ENCODE measurements at places on chromosomes 12 and 14.

- no peak overlapping the region for H3K27ac ChIP-seq
- no peak for DNase-seq
- peaks cover 11% of the 10 kb centered on the region for H3K36me3 ChIP-seq
- H3K27me3 ChIP-seq, result no peaks in the 10 kb centered on the region
- peaks cover 6% of the 10 kb centered on the region for H3K4me1 ChIP-seq
Observed at GRCh38 chr12:47841910-47842309, 22.2 kb upstream of the HDAC7 start.

DNA sequence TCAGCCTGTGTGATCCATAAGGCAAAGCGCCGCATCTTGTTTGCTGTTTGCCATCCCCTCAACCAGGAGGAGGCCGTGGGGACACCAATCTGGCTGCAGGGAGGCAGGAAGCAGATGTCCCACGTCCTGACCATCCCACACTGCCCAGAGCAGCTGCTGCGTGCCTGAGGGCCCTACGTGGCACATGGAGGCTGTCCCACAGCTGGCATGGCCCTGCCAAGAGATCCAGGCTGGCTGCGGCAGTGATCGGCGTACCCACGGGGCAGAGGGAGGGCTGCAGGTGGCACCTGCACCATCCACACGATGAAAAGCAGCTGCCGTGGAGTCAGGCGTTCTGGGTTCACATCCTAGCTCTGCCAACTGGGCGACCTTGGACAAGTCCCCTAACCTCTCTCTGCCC, 42.0 kb downstream of the NCOR2 start:
- DNase-seq, result no peak
- H3K27ac ChIP-seq, result no peak overlapping the region
- H3K4me3 ChIP-seq, result no peak overlapping the region
- H3K36me3 ChIP-seq, result no peaks in the 10 kb centered on the region
- no peaks in the 10 kb centered on the region for H3K27me3 ChIP-seq

DNA sequence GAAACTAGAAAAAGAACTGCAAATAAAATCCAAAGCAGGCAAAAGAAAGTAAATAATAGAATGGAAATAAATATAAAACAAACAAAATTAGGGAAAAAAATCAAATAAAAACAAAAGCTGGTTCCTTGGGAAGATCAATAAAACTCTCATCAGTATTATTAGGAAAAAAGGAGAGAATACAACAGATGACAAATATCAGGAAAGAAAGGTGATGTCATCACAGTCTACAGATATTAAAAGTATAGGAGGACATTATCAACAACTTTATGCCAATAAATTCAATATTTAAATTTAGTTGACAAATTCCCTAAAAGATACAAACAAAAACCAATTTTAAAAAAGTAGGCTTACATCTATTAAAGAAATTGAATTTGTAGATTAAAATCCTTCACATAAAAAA, 107.4 kb upstream of the FOXN3 start:
- peaks cover 6% of the 10 kb centered on the region for H3K4me1 ChIP-seq
- H3K27ac ChIP-seq, result no peak overlapping the region
- H3K4me3 ChIP-seq, result no peak overlapping the region
- no peaks in the 10 kb centered on the region for H3K27me3 ChIP-seq
- DNase-seq, result no peak
- no peaks in the 10 kb centered on the region for H3K36me3 ChIP-seq

GRCh38 chr12:107437954-107438353, 247.6 kb upstream of the PWP1 start:
- no peaks in the 10 kb centered on the region for H3K27me3 ChIP-seq
- no peak overlapping the region for H3K4me3 ChIP-seq
- no peak for DNase-seq
- no peaks in the 10 kb centered on the region for H3K36me3 ChIP-seq

- no peaks in the 10 kb centered on the region for H3K27me3 ChIP-seq
- H3K4me3 ChIP-seq, result no peak overlapping the region
- no peak for DNase-seq
- no peaks in the 10 kb centered on the region for H3K36me3 ChIP-seq
Observed at GRCh38 chr14:87879389-87879788, 113.6 kb downstream of the GALC start.

DNA sequence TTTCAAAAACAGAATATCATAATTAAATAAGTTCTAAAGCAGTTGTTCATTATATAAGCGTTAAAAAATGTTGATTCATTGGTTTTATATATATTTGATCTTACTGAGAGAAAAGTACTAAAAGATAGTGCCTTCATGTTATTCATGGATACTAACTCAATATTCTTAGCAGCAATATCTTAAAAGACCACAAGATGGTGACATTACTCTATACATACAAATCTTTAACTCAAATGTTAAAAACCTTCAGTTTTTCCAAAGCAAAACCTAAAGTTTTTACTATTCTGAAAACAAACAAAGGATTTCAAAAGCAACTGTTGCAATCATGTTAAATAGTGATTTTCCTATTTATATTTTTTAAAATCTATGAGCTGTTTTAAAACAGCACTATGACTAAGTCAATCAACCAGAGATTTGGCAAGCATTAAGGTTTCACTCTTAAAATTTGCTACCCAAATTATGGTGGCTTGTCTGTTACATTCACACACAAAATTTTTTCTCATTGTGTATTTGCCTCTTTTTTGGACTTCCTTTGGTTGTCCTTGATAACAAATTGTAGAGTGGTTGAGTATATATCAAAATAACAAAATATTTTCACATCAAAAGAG, 50.1 kb upstream of the RERGL start:
- DNase-seq, result peak; percentile 60
- no peak overlapping the region for H3K27ac ChIP-seq
- H3K27me3 ChIP-seq, result no peaks in the 10 kb centered on the region
- H3K4me1 ChIP-seq, result peaks cover 21% of the 10 kb centered on the region

GRCh38 chr12:80058586-80058985, 40.8 kb upstream of the OTOGL start:
- H3K27ac ChIP-seq, result no peak overlapping the region
- H3K36me3 ChIP-seq, result no peaks in the 10 kb centered on the region
- no peaks in the 10 kb centered on the region for H3K4me1 ChIP-seq
- no peak overlapping the region for H3K4me3 ChIP-seq
- DNase-seq, result no peak

DNA sequence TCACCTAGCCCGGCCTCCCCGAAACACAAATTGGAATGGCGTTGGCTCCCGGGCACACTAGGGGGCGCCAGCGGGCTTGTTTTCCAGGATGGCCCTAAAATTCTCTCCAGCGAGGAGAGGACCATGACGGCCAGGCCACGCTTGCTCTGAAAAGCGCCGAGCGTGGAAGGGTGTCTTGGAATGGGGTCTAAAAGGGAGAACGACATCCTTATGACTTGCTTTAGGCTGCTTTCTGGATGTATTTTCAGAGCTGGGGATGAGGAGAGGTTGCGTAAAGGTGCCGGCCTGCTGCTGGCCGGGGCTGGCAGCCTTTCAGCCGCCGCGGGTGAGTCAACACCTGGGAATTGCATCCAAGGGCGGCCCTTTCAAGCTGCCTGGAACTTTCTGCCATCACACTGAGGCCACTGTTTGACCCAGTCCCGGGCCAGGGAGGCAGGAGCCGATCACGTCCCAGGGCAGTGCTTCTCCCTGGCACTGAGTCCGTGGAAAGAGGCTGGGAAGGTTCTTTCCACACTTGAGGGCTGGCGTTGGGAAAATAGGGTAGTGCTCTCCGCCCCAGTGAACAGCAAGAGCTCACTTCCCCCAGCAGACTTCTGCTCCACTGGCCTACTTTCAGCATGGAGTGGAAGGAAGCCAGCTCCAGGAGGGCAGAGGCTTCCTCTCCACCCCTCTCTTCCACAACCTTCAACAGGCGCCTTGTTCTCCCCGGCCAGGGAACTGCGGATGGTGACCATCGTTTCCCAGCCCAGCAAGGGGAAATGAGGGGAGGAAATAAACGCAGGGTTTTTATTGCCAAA, 216.2 kb downstream of the TTC8 start:
- H3K36me3 ChIP-seq, result no peaks in the 10 kb centered on the region
- H3K27ac ChIP-seq, result peak overlapping the region; percentile 94
- H3K27me3 ChIP-seq, result no peaks in the 10 kb centered on the region
- peak; percentile 90 for DNase-seq

All from PC-3 (cell line).